Activated CD4-positive, alpha-beta T cell treated with anti-CD3 and anti-CD28 coated beads, Interleukin-2, amount 10 ng/mL, durations not matched to agents 7 days and 5 days (primary cell): ENCODE measurements at places on chromosomes 16 and 17.

DNA sequence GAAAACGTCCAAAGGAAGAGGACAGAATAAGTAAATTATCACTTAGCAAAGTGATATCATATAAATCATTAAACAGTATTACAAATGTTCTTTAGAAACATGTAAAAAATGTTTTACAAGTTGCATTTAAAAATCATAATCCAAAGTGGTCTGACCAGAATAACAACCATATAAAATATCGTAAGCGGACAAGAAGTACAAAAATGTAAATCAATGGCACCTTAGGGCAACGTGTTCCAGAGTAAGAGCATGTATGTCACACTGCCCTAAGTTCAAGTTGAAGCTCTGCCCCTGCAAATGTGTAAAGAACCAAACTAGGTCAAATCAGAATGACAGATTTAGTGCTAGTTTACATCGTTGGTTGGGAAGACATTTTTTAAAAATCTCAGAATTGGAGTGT, 11.4 kb downstream of the USP31 start:
- DNase-seq: no peak
- H3K36me3 ChIP-seq: peaks cover 16% of the 10 kb centered on the region
- no peak overlapping the region for H3K27ac ChIP-seq
- no peak overlapping the region for H3K4me3 ChIP-seq
- H3K27me3 ChIP-seq: no peaks in the 10 kb centered on the region

DNA sequence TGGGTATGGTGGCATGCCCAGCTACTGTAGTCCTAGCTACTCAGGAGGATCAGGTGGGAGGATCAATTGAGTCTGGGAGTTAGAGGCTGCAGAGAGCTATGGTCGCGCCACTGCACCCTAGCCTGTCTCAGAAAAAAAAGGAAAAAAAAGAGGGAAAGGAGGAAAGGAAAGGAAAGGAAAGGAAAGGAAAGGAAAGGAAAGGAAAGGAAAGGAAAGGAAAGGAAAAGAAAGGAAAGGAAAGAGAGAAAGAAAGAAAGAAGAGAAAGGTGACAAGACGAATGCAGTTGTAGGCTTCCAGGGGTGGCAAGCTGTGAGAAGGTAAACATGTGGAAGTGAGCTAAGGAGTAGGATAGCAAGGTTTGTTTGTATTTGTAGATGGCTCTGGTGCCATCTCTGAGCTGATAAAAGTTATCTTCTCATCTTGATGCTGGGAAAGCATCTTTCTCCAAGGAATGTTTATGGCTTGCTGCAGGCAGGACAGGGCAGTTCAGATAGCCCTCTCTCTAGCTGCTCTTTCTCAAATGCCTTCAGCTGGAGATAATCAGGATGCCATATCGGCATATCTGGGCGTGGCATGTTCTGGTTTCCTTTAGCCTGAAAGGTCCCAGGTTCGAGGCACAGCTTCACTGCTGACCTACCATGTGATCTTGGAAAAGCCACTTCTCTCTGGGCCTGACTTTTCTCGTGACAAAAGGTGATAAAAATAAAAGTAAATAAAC, 2.8 kb upstream of the NOS2 start:
- peaks cover 1% of the 10 kb centered on the region for H3K36me3 ChIP-seq
- DNase-seq: no peak
- peaks cover 11% of the 10 kb centered on the region for H3K27me3 ChIP-seq
- no peak overlapping the region for H3K4me3 ChIP-seq
- peak overlapping the region; percentile 79 for H3K27ac ChIP-seq

DNA sequence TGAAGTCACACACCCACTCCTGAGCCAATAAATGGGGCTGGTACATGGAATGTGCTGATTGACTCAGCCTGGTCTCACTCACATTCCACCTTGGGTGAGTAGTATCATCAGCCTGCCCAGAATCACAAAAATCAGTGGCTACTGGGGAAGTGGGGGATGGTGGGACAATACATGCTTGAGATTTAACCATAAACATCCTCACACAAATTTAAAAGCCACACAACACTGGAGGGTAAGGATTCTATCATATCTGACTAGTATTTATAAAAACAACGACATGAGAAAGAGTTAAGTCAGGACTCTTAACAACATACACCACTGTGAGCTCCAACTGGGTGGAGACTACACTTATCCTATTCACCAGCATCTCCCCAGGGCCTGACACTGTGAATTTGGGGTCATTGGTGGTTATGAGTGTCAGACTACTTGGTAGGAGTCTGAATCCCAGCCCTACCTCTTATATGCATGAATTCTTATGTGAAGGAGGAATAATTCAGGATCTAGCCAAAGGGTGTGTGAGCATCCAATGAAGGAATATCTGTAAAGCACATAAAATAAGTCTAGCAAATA, 26.0 kb upstream of the IRX6 start:
- no peaks in the 10 kb centered on the region for H3K36me3 ChIP-seq
- DNase-seq: no peak
- H3K4me3 ChIP-seq: no peak overlapping the region

- H3K27me3 ChIP-seq: no peaks in the 10 kb centered on the region
- H3K4me3 ChIP-seq: no peak overlapping the region
- H3K27ac ChIP-seq: no peak overlapping the region
- DNase-seq: no peak
- peaks cover 79% of the 10 kb centered on the region for H3K36me3 ChIP-seq
- peaks cover 52% of the 10 kb centered on the region for H3K4me1 ChIP-seq
Measured at GRCh38 chr17:35265071-35265470, 22.2 kb downstream of the SLFN5 start.

DNA sequence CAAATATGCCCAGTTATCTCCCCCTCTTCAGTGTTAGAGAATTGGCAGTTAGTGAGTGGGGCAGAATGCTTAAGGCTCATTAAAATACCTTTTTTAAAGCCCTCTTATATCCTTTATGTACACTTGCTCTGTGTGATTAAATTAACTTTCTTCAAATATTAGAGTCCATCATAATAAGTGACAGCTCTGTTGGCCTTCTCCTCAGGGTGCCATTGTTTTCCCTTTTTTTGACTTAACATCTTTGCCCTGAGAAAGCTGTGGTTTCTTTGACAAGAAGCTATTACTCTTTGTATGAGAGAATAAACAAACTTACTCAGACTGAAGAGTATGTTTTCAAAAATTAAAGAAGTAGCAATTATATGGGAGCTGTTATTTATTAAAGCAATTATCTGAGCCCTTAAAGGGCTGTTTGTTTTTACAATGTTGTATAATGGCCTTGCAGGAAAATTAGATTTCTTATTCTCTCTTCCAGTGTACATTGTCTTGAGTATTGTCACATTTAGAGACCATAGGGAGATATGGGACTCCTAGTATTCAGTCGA, 13.4 kb downstream of the RBBP6 start:
- no peaks in the 10 kb centered on the region for H3K27me3 ChIP-seq
- peaks cover 45% of the 10 kb centered on the region for H3K36me3 ChIP-seq
- no peak overlapping the region for H3K4me3 ChIP-seq

- H3K4me3 ChIP-seq: no peak overlapping the region
- H3K27me3 ChIP-seq: peaks cover 27% of the 10 kb centered on the region
- H3K4me1 ChIP-seq: no peaks in the 10 kb centered on the region
Measured at GRCh38 chr17:60089096-60089806, 10.5 kb upstream of the HEATR6 start.

DNA sequence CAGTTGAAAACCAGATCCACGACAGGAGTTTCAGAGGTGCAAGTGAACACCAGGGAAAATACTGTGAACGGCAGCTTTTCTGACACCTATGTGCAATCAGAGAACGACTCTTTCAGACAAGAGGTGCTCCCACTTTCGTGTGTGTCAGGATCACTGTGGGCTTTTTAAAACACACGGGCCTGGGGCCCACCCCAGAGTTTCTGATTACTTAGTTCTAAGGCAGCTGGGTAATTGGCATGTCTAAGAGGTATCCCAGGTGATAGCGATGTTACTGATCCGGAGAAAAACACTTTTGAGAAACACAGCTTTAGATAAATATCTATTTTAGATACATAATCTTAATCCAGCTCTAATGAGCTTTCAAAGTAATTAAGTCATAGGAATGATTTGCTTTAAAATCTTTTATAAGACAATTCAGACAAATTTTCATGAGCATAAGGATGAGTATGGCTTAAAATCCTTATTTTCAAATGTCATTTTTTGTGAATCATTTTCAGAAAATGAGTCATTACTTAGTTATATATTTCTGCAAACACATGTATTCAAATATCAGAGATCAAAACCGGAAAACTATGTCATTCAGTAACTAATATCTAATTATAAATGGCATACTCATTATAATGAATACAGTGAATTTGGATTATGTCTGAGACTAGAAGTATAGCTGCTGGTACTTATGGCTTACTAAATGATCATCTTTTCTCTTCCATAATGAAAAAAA, 217.9 kb upstream of the PSMD7 start:
- H3K36me3 ChIP-seq: no peaks in the 10 kb centered on the region
- no peaks in the 10 kb centered on the region for H3K27me3 ChIP-seq
- DNase-seq: no peak
- H3K4me3 ChIP-seq: no peak overlapping the region

- DNase-seq: no peak
- H3K4me1 ChIP-seq: peaks cover 5% of the 10 kb centered on the region
- H3K27ac ChIP-seq: no peak overlapping the region
- no peak overlapping the region for H3K4me3 ChIP-seq
- H3K27me3 ChIP-seq: peaks cover 11% of the 10 kb centered on the region
Measured at GRCh38 chr17:77604301-77604972, 354.1 kb upstream of the TNRC6C start.

DNA sequence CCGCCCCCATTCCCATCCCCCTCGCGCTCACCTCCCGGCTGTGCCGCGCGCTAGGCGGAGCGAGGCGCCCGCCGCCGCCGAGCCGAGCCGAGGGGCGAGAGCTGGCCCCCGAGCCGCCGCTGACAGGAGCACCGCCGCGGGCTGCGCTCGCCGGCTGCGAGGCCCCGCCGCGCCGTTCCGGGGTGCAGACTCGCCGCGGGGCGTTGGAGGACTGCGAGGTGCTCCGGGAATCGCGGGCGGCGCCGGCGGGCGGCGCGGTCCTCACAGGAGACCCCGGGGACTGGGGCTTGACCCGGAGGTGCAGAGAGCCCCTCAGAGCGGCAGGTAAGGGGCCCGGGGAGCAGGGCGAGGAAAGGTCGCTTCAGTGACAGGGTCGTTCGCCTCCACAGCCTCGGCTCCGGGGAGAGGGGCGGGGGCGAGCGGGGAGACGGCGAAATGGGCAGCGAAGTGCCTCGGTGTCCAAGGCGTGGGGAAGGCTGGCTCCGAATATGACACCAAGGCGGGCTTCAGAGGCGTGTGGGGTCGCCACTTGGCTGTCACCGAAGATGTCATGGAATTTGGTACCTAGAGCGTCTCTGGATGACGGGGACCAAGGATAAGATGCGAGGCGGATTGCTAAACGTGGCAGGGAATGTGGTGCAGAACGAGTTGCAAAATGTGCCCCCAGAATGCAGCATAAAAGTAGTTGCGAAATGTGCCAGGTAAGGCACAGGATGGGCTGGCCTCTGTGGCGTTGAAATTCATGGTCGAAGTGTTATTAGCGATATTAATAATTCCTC, 580 bp downstream of the TANC2 start:
- H3K4me3 ChIP-seq: peak overlapping the region; percentile 76
- peak overlapping the region; percentile 57 for H3K27ac ChIP-seq

GRCh38 chr17:51159604-51160003, 6.2 kb downstream of the NME1 start:
- no peak overlapping the region for H3K27ac ChIP-seq
- H3K4me1 ChIP-seq: peaks cover 7% of the 10 kb centered on the region
- H3K4me3 ChIP-seq: no peak overlapping the region
- no peaks in the 10 kb centered on the region for H3K27me3 ChIP-seq

GRCh38 chr16:51607201-51607651, 456.2 kb upstream of the SALL1 start:
- H3K36me3 ChIP-seq: no peaks in the 10 kb centered on the region
- H3K4me3 ChIP-seq: no peak overlapping the region
- no peak overlapping the region for H3K27ac ChIP-seq

DNA sequence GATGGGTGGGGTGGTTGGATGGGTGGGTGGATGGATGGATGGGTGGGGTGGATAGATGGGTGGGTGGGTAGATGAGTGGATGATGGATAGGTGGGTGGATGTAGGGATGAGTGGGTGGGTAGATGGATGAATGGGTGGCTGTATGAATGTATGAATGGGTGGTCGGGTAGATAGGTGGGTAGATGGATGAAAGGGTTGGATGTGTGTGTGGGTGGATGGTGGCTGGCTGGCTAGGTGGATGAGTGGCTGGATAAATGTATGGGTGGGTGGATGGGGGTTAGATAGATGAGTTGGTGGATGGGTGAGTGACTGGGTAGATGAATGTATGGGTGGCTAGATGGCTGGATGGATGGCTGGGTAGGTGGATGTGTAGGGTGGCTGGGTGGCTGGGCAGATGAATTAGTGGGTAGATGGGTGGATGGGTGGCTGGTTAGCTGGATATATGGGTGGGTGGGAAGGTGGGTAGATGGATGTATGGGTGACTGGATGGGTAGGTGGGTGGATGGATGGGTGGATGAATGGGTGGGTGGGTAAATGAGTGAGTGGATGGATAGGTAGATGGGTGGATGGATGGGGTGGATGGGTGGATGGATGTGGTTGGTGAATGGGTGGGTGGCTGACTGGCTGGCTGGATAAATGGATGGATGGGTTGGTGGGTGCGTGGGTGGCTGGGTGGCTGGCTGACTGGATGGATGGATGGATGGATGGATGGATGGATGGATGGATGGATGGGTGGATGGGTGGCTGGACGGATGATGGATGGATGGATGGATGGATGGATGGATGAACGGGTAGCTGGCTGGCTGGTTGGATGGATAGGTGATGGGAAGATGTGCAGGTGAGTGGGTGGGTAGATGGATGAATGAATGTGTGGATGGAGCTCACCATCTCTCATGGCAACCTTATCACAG, 18.9 kb upstream of the GOSR2 start:
- H3K27me3 ChIP-seq: peaks cover 11% of the 10 kb centered on the region
- H3K36me3 ChIP-seq: no peaks in the 10 kb centered on the region
- no peak for DNase-seq
- H3K27ac ChIP-seq: no peak overlapping the region

DNA sequence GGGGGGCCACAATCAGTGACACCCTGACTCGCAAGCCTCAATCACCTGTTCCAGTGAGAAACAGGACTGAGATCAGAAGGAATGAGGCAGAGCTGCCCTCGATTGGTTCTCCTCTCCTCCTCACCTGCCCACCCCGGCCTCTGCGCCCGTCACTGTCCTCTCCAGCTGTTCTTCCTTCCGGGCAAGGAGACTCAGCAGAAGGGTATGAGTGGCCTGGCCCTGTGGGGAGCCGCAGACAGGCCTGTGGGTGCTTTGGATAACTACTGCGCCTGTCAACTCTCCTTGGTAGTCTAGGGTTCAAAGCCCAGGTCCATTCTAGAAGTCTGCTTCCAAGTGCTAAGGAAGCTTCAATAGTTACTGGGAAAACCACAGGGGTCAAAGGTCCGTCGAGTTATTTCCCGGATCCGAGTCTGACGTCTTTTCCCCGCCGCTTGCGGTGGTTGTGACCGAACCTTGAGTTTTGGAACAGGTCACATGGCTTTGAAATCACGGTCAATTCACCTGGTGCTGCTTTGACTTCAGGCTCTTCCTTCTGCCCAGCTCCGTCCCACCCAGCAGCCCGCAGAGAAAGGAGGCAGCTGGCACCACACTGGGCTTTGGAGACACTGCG, 8.3 kb downstream of the CARD14 start:
- no peak for DNase-seq
- no peaks in the 10 kb centered on the region for H3K36me3 ChIP-seq
- no peaks in the 10 kb centered on the region for H3K27me3 ChIP-seq
